Stimulated activated CD4-positive, alpha-beta T cell treated with anti-CD3 and anti-CD28 coated beads, TNF-alpha, amount 100 ng/mL, for 24 hours (primary cell): ENCODE measurements at places on chromosomes 5 and 9.
A peak's percentile ranks its signal among the peaks of the same experiment; 100 is the strongest.

DNA sequence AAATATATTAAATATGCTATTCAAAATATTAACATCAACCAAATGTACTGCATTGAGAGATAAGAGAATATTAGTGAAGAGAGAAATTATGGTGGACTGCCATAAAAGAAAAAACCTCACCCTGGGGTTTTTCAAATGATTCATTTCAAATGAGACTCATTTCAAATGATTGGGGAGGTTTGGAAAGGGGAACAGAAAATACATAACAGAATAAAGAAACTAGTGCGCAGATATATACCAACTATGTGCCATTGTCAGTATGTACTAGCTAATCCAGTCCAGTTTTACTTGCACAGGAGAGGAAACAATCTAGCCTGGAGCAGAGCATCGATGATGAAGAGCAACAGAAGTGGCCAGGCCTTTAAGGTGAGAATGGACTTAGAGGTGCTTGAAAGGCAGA, 651.6 kb upstream of the RORB start:
- DNase-seq: no peak

DNA sequence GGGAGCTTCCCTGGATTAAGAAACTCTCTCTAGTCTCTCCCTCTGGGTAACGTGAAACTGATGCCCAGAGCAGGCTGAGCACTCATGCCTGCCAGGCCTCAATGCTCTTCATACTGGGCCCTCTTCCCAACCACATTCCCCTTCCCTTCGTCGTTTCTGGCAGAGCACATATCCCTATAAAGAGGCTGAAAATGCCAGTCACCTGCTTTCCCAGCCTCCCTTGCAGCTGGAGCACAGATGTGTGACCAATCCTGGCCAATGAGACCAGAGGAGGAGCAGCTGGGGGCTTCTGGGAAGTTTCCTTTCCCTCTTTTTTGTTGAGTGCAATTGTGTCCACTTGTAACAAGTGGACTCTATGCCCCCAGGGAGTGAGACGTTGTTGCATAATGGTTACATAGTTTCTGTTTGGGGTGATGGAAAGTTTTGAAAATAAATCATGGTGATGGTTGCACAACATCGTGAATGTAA, 30.2 kb upstream of the SMIM23 start:
- no peak for DNase-seq

- DNase-seq: no peak
Measured at GRCh38 chr9:105737205-105737604, 42.9 kb downstream of the TMEM38B start.

GRCh38 chr5:73433982-73434342, 14.6 kb downstream of the FOXD1 start:
- DNase-seq: no peak

- DNase-seq: no peak
Measured at GRCh38 chr5:110258460-110259216, 467.8 kb downstream of the TMEM232 start.

- no peak for DNase-seq
Measured at GRCh38 chr5:85010014-85010562, 625.4 kb upstream of the EDIL3 start.

DNA sequence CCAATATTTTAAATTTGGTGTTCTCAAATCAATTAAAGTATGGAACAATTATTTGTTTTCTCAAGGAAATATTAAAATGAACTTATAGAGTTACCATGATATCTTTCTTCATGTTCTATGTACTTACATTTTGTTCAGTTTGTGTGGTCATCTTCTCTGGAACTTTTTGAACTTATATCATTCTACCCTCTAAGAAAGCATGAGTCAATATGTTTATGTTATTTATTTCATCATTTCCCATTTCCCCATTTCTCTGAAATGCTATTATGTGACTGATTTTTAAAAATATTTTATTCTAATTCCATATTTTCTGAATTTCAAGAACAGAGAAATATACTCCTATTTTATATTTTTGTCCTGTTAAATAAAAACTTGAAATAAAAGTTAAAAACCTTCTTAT, 123.5 kb upstream of the ACOT12 start:
- DNase-seq: no peak

GRCh38 chr5:154368041-154368800, 77.6 kb upstream of the SAP30L start:
- no peak for DNase-seq

DNA sequence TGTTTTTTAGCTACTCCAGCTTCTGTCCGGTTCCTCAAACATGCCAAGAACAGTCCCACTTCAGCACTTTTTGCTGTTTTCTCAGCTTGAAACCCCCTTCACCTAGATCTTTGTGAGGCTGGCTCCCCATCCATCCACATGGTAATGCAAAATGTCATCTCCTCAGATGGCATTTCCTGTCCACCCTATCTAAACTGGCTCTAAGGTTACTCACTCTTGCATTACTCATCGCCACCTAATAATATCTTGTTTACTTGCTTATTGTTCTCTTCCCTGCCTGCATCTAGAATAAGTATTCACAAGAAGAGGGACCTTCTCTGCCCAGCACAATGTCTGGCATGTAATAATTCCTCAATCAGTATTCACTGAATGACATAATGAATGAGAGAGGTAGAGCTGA, 220.1 kb downstream of the FAM114A2 start:
- DNase-seq: no peak

- no peak for DNase-seq
Measured at GRCh38 chr5:150765011-150765798, 6.4 kb upstream of the DCTN4 start.

- DNase-seq: no peak
Measured at GRCh38 chr5:83026516-83026915, 50.7 kb downstream of the TMEM167A start.

DNA sequence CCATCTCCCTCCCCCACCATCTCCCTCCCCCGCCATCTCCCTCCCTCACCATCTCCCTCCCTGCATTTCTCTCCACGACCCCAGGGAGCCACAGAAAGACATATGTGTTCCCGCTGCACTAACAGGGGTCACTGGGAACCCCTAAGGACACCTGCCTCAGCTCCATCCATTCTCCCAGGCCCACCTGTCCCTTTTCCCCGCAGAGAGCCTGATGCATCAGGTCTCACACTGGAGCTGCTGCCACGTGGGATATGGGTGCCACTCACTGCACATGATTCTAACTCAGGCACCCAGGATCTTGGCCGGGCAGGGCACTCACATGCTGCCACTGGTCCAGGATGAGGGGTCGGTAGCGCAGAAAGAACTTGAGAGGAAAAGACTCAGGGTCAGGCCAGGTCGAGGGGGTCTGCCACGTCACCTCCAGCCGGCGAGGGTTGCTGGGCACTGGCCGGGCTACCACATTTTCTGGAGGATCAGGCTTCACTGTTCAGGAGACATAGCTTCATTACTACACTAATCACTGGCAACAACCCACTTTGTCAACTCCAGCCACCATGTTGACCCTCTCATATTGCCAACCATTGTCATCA, 33.2 kb upstream of the ENHO start:
- no peak for DNase-seq

DNA sequence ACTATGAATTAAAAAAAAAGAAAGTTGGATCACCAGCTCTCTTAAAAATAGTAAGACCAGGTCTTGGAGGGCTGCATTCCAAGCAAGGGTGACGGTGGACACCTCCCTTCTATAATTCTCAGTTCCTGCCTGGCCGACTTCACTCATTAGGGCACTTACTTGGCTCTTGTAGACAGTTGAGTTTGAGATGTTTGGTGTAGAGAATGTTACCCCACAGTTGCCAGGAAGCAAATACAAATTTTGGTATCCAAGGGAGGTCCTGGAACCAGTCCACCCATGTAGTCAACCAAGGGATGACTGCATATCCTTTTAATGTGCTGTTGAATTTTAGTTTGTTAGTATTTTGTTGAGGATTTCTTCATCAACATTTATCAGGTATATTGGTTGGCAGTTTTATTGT, 20.6 kb downstream of the B4GALT7 start:
- no peak for DNase-seq

- no peak for DNase-seq
Measured at GRCh38 chr5:141780952-141781781, 97.0 kb downstream of the PCDH1 start.

DNA sequence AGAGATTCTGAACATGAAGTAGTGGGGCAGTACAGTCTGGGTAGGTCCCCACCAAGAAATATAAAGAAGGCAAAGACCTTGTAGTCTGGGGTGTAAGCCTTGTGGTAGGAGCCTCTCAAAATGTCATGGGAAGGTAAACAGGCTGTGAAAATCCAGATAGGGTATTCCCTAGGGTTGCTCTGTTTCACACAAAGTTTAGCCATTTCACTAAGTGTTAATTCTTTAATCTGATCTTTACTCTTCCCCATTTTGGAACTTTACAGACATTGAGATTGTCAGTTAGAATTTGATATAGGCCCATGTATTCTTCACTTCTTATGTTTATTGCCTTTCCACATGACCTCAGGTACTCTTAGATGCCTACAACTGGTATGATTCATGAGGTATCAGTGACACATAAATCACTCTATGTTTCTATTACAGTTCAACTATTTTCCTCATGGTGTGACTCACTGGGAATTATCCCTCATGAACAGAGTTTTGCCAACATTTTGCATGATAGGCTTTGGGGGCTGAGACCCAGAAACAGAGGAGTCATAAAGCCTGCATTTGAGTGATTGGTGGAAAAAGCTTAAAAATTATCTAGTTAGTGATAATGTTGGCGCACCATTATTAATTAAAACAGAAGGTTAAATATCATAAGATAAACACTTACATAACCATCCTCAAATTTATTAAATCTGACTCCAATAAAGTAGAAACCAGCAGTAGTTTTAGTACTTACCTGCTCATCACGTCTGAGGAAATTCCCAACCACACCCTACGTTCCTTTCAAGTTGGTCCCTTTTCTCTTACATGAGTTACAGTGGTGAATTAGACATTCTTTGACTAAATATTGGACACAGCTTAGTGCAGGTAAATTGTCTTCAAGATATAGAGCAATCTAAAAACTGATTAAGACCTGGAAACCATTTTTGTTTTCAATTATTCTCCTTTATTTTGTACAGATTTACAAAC, 399.8 kb upstream of the MEF2C start:
- DNase-seq: no peak

DNA sequence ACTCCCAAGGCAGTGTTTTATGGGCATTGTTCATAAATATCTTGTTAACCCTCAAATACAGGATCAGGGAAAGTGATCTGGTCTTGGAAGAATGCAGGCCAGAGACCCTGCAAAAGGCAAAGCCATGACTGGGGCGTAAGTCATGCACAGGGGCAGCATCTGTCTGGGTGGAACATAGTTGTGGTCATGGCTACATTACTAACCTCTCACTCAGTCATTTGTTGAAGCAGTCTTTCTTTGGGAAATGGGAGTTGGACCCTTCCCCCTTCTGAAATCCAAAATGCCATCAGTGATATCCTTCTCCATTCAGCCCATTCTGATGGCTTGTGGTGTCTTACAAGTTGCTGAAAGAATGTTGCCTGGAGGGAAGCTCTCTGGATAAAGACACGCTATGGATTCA, 68.1 kb downstream of the GDNF start:
- DNase-seq: no peak

DNA sequence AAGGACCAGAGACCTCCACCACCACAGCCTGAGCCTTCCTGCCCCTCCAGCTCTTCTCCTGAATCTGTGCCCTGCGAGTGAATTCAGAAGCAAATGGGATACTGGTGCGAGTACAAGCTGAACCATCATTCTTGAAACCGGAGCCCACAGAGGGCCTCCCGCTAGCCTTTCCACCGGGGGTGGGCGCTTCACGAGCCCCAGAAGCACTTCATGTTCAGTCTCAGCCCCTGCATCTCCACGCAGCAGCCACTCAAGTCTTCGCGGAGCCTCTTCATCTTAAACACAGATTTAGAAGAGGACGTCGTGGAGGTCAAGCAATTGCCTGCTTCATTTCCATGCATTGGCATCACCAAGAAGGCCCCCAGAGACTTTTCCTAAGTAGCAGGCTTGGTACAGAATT, 26.0 kb upstream of the OLFM1 start:
- no peak for DNase-seq

GRCh38 chr9:33748633-33749304, 46.6 kb upstream of the PRSS3 start:
- DNase-seq: no peak

- DNase-seq: no peak
Measured at GRCh38 chr5:172646716-172647285, 5.7 kb downstream of the NEURL1B start.

DNA sequence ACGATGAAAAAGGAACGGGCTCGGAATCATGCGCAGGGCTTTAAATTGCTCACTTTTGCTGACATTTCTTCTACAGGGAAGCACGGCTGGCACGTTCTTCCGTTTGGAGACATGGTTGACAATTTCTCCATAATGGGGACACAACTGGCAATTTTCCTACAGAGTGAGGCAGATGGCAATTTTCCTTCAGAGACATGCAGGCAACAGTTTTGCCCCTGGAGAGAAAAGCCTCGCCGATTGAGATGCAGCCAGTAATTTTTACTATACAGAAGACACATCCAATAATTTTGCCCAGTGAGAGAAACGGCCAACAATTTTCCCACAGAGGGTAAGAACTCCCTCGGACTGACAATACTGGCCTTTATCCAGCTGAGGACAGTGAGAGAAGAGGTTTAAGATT, 90.9 kb upstream of the GPR151 start:
- DNase-seq: no peak

GRCh38 chr9:6968271-6968670, 210.5 kb downstream of the KDM4C start:
- DNase-seq: no peak

- DNase-seq: no peak
Measured at GRCh38 chr5:1681955-1682354, 117.7 kb downstream of the MRPL36 start.

- DNase-seq: no peak
Measured at GRCh38 chr5:71938895-71939294, 168.4 kb upstream of the MAP1B start.

DNA sequence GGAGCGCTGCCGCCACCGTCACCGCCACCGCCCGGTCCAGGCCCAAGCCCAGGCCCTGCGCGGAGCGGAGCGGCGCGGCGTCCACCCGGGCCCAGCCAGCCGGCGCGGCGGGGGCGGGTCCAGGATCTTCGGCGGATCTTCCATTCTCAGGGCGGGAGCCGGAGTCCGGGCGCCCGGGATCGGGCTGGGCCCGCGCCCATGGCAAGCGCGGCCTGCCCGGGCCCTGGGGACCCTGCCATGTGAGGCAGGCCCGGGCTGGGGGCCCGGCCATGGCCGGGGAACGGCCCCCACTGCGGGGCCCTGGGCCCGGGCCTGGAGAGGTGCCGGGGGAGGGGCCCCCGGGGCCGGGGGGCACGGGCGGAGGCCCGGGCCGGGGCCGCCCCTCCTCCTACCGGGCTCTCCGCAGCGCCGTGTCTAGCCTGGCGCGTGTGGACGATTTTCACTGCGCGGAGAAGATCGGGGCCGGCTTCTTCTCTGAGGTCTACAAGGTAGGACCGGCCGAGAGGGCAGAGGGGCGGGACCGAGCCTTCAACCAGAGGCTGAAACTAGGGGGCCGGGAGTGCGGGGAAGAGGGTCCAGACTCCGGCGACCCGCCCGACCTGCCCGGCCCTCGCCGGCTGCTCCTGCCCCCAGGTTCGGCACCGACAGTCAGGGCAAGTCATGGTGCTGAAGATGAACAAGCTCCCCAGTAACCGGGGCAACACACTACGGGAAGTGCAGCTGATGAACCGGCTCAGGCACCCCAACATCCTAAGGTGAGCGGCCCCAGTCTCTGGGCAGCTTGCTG, 482 bp downstream of the TESK1 start:
- DNase-seq: peak; percentile 23
